ENCODE measurements at places on chromosomes 4 and X.

GRCh38 chr4:4524364-4524763 is 17.5 kb downstream of the STX18 start:
- no peak for DNase-seq

- no peak for DNase-seq
These were observed 173.8 kb downstream of the NSUN7 start for GRCh38 chr4:40923316-40924095.

GRCh38 chr4:46878641-46879040 is 30.4 kb downstream of the COX7B2 start:
- DNase-seq, result no peak

- no peak for DNase-seq
These were observed 169.2 kb downstream of the TMA16 start for GRCh38 chr4:163663454-163664225.

GRCh38 chrX:153727123-153727931 is 2.7 kb downstream of the ABCD1 start:
- DNase-seq, result peak; percentile 31

DNA sequence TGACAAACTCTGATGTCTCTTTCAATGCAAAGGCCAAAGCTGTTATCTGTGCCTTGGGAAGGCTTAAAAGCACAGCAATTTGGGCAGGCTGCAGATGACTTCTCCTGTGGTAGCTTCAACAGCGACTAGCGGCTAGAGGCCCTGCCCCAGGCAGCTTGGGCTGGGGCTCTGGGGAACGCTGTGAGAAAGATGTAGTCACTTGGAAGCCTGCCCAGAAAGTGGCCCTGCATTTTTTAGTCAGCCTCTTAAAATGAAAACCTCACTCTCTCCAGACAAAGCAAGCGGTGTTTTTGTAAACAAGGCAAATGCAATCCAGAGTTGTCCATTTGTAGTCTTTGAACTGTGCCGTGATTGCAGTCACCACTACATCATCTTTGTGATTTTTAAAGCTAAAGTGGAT is 27.5 kb downstream of the PCYT1B start:
- DNase-seq, result no peak

Data from KBM-7 (cell line).